COLO829 (cell line): ENCODE measurements at places on chromosomes 7 and 10.
A peak's percentile ranks its signal among the peaks of the same experiment; 100 is the strongest.

- DNase-seq = no peak
These were observed 2.1 kb upstream of the MBL2 start for GRCh38 chr10:52774600-52775106.

- DNase-seq = peak; percentile 52
These were observed 493.3 kb upstream of the PODXL start for GRCh38 chr7:132049462-132050304.

GRCh38 chr7:68640103-68640502 is 958.2 kb upstream of the AUTS2 start:
- no peak for DNase-seq

DNA sequence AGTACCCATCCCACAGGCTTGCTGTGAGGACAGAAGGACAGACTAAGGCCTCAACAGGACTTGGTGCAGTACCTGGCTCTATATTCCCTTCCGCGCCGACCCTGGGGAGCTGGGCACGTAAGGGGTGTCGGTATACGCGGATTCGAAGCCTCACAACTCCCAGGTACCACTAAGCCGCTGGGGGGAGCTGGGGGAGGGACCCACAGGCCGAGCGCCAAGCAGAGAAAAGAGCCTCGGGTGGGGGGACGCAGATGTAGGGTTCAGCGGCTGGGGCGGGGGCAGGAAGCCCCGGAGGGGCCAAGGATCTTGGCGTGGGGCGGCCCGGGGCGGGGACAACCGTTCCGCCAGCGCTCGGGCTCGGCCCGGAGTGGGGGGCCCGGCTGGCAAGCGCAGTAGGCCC is 126.4 kb upstream of the ZNF746 start:
- no peak for DNase-seq

GRCh38 chr7:19317461-19317860 is 172.2 kb upstream of the FERD3L start:
- no peak for DNase-seq

- no peak for DNase-seq
These were observed 2.0 kb downstream of the SEMA3D start for GRCh38 chr7:85184599-85185423.

DNA sequence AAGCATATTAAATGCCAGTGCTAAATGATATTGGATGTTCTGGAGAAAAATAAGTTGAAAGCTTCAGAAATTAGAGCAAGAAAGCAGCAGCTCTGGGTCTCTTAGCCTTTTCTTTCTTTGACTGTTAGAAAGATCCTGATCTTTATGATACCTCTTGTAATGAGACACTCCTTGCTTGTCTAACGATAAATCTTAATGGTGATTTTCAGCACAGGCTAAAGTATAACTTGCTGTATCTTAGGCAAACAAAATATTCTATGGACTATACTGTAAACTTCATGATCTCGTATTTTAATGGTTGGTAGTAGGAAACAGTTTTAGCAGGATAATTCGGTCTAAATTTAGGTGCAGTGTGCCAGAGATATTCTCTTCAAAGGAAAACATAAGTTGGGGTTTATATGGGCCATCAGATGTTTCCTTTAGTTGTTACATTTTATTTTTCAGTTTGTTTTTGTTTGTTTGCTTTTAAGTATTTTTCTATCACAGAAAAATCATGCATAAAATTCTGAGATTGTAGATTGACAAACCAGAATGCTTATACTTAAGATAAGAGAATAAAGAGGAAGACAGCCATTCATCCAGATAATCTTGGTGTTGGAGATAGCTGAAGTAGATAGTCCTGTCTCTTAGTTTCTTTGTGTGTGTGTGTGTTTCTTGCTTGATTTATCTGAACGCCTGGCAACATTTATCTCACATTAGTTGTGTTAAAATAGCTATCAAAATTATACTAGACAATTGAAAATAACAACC is 4.7 kb downstream of the CASD1 start:
- no peak for DNase-seq

GRCh38 chr7:53947732-53948131 is 594.4 kb upstream of the VSTM2A start:
- DNase-seq = no peak

DNA sequence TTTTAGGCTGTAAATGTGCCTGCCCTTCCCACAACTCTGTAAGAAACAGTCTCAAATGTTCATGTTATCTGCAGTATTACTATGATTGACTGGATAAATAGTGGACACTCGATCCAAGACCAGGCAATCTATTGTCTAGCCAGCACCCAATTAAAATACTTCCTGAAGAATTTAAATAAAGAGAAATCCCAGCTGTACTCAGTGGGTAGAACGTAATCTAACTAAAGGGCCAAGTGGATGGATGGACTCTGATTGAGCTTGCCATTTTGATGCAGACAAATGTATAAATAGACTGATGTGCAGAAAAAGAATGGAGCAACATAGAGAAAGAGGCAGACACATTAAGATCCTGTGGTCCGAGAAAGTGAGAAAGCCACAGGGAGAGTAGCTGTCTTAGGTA is 158.0 kb downstream of the IPMK start:
- DNase-seq = no peak

DNA sequence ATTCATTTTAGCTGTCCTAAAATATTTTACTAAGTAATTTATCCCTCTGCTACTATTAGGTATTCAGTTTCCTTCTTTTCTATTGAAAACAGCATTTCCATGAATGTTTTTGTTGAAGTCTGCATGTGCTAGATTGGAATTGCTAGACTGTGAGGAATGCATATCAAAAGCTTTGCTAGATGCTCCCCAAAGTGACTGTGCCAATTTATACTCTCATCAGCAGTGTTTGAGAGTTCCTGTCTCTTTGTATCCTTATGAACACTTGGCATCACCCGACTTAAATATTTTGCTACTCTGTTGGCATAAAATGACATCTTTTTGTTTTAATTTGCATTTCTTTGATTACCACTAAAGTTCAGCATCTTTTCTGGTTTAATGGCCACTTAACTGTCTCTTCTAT is 45.0 kb upstream of the PRR15 start:
- no peak for DNase-seq

- DNase-seq = no peak
These were observed 414.0 kb upstream of the MKI67 start for GRCh38 chr10:128540128-128540762.

- DNase-seq = no peak
These were observed 14.5 kb downstream of the TUBGCP2 start for GRCh38 chr10:133294189-133294588.

DNA sequence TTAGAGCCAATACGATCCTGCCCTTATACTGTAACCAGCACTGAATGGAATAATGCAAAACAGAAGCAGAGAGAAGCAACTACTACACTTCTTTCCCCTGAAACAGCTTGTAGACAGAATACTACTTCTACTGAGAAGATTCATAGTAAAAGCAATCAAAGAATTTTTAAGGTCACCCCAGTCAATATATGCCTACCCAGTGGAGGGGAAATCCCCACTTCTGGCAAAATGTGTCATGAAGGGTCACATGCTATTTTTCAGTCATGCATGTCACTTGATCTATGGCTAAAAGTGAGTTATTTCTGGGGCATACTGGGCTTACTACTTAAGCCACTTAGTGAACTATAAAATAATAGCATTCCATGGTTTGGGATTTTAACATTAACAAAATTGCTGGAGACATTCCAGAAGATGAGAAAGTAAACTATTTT is 25.6 kb downstream of the IRF5 start:
- DNase-seq = peak; percentile 44

DNA sequence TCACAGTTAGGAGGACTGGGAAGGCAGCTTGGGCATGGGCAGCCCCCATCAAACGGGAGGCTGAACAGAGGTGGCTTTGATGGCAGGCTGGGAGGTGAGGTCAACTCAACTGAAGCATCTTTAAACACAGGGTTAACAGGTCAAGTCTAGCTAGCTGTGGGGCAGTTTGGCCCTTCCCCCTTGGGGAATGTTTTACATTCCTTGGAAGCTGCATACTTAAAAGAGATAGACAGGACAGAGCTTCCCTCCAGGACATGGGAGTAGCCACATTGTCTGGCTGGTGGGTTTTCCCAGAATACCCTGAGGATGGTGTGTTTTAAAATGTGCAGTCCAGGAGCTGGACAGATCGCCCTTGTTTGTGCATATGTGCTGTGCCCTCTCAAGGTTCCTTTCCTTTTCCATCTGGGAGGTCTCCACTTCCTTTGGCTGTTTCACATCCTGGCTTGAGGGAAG is 6.8 kb upstream of the RASSF4 start:
- DNase-seq = peak; percentile 58

DNA sequence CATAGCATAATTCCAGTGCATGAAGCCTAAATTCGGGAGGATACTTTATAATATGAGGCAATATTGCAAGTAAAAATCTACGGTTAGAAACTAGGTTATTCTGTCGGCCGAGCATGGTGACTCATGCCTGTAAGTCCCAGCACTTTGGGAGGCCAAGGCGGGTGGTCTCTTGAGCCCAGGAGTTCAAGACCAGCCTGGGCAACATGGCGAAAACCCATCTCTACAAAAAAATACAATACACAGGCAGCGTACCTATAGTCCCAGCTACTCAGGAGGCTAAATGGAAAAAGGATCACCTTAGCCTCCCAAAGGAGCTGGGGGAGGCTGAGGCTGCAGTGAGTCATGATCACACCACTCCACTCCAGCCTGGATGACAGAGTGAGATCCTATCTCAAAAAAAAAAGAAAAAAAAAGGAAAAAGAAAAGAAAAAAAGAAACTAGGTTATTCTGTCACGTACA is 14.2 kb downstream of the SKAP2 start:
- DNase-seq = no peak

DNA sequence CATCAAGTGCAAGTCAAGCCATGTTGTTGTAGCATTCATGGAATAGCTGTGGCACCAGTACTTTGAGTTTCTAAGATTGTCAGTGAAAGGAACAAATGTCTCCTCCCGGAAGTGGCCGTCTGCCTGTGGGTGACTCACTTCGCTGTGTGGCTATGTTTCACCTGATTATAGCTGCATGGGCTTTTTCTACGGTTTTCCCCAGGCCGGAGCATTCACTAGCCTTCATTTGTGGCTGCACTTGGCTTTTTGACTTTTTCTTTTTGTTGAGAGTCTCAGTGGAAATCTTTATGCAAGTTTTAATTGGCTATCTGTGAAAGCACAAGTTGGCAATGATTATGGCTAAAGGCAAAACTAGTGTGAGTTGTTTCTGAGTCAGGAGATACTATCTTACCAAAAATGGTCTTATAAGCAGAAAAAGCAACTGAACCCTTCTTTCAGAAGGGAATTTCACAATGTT is 35.0 kb downstream of the SRI start:
- DNase-seq = peak; percentile 39

DNA sequence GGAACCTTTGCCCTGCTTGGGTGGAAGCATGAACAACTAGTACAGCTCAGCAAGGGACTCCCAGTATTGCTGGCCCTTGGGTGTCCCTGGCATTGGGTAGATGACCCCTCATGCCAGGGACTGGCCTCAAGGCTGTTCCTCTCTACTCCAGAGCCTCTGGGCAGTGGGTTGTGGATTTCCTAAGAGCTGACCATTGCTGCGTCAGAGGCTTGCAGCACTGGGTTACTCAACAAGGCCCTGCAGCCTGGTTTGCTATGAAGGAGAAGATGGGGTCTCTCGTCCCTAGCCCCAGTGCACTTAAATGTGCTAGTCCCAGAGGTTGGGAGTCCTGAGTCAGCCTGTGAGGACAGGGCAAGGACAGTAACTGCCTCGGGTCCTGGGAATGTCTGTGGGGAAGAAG is 2.5 kb downstream of the VSIR start:
- no peak for DNase-seq

GRCh38 chr7:50121286-50121685 is 28.2 kb upstream of the ZPBP start:
- DNase-seq = no peak

GRCh38 chr7:98212532-98213041 is 1.3 kb downstream of the BHLHA15 start:
- DNase-seq = no peak

GRCh38 chr7:3918576-3918975 is 617.5 kb downstream of the SDK1 start:
- DNase-seq = no peak

DNA sequence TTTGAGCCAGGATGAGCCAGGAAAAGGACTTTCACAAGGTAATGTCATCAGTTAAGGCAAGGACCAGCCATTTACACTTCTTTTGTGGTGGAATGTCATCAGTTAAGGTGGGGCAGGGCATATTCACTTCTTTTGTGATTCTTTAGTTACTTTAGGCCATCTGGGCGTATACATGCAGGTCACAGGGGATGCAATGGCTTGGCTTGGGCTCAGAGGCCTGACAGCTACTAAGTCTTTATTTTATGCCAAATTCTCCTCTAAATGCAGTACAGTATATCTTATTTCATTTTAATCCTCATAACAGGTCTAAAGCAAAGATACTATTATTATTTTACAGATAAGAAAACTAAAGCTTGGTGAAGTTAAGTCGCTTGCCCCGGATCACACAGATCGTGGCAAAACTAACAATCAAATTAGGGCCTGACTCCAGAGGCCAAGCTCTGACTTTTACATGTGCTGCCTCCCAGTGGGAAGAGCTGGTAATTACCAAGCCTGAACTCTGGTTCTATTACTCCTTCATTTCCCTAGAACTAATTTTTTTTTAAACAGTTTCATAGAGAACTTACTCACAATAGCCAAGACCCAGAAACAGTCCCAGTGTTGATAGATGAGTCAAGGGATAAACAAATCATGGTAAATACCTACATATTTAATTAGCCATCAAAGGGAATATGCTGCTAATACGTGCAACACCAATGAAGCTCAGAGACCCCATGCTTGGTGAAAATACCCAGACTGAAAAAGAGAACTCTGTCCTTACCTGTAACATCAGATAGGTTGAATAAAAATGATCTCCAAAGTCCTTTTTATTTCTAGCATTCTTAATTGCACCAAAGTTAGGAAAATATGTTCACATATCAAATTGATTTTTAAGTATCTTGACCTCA is 35.4 kb downstream of the C7orf25 start:
- peak; percentile 75 for DNase-seq

DNA sequence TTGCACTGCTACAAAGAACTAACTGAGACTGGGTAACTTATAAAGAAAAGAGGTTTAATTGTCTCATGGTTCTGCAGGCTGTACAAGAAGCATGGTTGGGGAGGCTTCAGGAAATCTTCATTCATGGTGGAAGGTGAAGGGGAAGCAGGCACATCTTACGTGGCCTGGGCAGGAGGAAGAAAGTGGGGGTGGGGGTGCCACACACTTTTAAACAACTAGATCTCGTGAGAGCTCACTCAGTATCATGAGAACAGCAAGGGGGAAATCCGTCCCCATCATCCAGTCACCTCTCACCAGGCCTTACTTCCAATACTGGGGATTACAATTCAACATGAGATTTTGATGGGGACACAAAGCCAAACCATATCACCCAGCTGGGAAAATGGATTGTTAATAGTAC is 281.7 kb downstream of the AUTS2 start:
- no peak for DNase-seq
